NT2/D1 (cell line): ENCODE measurements at places on chromosomes 2 and 18.

DNA sequence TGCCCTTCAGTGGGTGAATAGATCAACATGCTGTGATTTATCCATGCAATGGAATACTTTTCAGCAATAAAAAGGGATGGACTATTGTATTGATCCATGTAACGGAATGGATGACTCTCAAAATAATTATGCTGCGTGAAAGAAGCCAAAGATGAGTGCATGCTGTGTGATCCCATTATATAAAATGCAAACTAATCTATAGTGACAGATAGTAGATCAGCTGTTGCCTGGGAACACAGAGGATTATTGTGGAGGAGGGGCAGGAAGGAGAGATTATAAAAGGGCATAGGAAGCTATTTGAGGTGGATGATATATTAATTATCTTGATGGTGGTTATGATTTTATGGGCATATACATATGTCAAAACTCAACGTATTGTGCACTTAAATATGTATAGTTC lies 55.5 kb upstream of the ADAM23 start:
- no peak for DNase-seq

DNA sequence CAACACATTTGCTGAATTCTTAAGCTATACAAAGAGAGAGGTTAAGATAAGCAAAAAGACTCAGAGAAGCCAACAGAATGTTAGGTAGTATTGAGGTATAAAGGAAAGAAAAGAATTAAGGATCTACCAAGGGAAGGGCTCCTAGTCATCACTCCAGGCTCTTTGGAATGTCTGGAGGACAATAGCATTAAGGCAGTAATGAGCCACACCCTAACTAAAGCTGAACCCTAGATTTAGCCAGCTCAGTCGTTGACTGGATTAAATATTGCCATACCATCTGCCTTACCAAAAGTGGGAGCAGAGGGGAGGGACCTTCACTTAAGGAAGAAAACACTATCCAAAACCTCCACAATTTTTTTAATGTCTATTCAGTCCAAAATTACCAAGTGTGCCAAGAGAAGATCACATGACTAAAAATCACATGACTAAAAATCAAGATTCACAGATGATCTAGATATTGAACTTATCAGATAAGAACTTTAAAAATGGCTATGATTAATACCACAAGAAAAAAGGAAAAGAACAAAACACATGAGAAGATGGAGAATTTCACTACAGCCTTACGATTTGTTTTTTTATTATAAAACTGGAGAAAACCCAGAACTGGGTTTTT lies 59.7 kb downstream of the EXOC6B start:
- DNase-seq, result no peak

GRCh38 chr18:2898186-2898640 lies 51.4 kb downstream of the EMILIN2 start:
- no peak for DNase-seq

DNA sequence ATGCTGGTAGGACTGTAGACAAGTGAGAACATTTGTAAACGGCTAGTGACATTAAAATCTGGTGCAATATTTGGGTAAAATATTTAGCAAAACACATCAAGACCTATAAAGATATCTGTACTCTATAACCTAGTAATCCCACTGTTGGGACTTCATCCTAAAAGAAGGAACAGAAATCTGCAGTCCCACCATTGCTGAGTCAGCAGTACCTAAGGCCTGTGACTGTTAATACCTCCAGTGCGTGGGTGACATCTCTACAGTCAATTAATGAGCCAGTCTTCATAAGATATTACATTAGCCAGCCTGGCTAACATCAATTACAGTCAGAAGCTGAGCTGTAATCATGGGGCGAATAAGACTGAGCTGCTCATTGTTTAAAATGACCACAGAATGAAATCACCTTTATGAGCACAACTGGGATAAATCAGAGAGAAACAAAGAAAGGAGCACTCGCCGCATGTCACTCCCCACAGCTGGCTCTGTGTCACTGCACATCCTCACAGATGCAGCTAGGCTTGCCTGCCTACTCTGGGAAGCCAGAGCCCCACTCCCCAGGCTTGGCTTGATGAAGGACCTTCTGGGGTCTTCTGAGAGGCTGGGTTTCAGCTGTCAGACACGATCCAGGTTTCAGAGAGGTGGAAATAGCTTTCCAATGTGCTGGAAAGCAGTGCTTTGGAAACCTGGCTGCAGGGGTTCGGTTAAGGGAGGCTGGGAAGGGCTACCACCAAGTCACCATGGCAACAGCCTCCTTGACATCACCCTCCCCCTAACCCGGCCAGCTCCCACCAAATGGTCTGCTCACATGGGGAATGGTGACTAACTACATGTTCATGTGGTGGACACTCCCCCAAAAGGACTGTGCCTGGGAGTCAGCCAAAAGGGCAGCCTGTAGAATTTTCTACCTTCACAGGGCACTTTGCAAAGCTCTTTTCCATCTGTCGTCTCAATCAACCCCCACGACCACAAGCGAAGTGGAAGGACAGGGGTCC lies 145.0 kb downstream of the ZBTB7C start:
- no peak for DNase-seq

GRCh38 chr2:215684448-215685237 lies 248.8 kb upstream of the FN1 start:
- DNase-seq, result no peak

DNA sequence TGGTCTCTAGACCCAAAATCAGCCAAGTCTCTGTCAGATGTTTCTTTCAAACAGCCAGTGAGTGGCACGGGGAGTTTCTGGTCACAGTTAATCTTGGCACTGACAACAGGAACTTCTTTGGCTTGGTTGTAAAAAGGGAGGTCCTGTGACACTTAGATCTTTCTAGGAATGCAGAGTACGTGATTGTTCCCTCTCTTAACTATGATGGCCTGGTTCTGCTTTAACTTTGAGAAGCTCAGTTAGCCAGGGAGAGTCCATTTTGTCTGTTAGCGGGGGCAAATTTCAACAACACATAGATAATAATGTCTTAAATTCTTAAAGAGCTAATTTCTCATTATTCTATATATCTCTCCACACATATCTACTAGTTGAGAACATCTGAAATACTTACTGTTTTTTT lies 344.5 kb upstream of the LRRTM4 start:
- no peak for DNase-seq

DNA sequence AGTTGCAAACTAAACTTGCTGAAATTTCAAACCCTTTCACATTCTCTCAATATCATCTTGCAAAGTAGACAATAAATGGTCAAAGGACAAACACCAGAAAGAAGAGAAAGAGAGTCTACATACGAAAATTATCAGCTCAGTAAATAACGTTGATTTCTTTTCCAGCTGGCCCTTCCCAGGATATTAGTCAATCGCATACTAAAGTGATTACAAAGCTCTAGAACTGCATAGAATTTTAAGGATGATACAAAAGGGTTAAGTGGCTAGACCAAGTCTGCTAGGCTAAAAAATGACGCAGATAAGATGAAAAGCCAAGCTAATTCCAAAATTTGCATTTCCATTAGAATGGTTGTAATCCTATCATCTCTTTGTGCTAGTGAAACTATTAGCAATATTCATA lies 405.7 kb downstream of the FBXO15 start:
- DNase-seq, result no peak

DNA sequence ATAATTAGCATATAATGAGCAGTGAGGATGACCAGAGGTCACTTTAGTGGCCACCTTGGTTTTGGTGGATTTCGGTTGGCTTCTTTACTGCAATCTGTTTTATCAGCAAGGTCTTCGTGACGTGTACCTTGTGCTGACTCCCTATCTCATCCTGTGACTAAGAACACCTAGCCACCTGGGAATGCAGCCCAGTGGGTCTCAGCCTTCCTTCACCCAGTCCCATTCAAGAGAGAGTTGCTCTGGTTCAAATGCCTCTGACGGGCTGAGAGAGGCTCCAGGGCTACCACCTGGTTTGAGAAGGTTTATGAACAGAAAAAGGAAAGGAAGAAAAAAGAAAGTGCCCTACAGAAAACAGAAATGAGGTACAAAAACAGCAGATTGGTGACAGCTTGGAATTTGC lies 738.7 kb downstream of the SOCS6 start:
- DNase-seq, result no peak

DNA sequence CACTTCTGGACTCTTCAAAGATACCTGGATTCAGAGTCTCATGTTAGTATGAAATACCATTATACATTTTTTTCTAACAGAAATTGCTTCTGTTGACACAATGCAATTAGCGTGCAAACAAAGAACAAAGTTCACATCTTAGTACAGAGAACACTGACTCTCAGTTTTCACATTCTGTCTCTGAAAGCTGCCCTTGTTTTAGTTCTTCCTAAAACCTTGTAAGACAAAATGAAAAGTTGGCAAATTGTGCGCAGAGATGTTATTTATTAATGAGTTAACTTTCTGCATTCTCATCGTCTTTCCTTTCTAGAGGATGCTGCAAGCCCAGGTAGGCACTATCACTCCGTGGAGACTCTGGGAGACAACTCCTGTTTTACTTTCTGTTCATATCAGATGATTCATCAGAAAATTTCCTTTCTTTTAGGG lies 377.3 kb upstream of the POU3F3 start:
- no peak for DNase-seq

GRCh38 chr2:195392446-195393336 lies 264.3 kb upstream of the SLC39A10 start:
- no peak for DNase-seq

GRCh38 chr18:75844146-75844545 lies 416.6 kb upstream of the SMIM21 start:
- DNase-seq, result no peak

DNA sequence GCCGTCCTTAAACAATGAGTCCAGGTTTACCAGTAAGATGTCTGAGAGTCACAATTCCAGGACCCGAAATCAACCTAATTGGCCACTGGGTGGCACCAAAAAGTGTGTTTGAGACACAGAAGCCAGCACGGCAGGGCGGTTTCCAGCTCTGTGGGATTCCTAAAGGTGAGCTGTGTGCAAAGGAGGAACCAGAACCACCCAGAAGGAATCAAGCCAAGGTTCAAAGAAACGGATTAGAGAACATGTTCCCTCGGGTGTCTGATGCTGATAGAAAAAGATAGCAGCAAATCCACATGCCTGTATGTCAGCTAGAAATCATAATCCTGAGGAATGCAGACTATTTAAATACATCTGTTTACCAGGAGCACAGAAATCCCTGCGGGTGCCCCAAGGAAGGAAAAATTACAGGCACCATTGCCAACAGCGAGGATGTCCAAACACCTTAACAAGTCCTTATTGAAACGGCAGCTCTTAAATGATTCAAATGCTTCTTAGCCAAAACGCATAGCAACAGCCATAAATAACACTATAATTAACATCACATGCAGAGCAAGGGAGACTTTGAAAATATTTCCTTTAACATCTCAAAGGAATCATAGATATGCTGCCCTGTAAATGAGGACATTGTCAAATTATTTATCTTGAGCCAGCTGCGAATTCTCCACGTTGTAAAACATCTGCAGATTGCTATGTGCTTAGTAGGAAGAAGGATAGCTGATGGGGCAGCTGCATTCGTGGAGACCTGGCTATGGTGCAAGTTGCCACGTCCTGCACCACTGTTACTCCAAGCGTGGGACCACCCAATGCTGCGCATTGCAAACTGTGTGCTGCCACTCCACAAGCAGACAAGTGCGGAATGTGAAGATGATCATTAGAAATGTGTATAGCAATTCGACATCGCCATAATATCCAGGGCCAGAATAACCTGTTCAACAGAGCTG lies 318.7 kb upstream of the NCKAP5 start:
- peak; percentile 76 for DNase-seq

DNA sequence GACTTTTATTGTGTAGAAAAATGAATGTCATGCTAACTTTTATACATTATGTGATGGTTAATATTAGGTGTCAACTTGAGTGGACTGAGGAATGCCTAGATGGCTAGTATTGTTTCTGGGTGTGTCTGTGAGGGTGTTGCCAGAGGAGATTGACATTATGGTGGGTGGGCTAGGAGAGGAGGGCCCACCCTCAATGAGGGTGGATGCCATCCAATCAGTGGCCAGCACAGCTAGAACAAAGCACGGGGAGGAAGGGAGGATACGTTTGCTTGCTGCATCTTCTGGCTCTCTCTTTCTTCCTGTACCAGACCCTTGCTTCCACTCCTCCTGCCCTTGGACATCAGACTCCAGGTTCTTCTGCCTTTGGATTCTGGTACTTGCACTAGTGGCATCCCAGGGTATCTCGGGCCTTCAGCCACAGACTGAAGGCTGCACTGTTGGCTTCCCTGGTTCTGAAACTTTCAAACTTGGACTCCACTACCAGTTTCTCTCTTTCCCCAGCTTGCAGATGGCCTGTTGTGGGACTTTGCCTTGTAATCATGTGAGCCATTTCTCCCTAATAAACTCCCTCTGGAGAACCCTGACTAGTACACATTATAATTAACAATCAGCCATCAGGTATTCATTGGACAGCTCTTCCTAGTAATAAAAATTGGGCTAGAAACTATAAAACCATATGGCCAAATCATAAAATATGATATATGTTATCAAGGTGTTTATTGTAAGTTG lies 31.7 kb upstream of the ZCCHC2 start:
- DNase-seq, result no peak

DNA sequence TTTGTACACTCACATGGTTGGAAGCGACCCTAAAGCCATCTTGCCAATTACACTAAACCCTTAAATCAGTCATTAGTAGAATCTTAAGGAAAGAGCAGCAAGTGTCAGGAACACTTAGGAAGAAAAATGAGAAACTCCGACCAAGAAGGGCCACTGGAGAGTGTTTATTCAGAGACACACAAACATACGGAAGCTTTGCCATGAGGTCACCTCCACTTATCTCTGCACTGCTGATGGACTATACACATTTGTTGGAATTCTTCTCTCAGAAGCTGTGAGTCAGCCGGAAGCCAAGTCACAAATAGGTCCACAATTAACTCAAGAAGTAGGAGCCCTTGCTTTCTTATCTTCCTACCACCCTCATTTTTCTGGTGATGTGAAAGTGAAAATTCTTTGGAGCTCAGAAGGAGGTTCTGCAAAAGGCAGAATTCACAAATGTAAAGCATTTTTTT lies 21.6 kb downstream of the BMP10 start:
- DNase-seq, result no peak

DNA sequence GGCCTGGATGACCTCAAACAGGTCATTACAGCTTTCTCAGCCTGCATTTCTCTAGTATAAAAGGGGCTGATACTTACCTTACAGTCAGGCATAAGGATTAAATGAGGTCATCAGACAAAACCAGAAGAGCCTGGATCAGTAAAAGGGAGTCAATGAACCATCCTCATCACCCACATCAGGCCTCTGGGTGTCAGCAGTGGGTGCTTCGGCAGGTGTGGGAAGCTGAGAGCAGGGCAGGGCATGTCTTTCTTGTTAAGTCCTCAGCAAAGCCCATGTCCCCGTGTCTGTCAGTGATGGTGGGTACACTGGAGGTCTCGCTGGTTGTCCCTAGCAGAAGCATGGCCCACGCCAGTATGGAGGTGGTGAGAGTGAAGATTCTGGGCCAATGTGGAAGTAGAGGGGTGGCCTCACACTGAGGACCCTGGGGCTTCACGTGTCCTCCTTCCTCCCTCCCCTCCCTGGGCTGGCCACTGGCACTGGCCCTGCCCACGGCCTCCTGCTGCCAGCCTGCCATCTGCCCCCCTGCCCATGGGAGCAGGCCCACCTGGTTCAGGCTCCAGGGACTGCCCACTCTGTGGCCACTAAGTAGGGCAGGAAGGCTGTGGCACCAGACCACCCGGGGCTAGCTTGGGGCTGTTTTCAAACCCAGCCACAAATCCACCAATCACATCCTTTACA lies 4.4 kb downstream of the ADRA2B start:
- no peak for DNase-seq
